Suprapubic skin (tissue), 4 donors: ENCODE measurements at places on chromosomes 5 and 9.

DNA sequence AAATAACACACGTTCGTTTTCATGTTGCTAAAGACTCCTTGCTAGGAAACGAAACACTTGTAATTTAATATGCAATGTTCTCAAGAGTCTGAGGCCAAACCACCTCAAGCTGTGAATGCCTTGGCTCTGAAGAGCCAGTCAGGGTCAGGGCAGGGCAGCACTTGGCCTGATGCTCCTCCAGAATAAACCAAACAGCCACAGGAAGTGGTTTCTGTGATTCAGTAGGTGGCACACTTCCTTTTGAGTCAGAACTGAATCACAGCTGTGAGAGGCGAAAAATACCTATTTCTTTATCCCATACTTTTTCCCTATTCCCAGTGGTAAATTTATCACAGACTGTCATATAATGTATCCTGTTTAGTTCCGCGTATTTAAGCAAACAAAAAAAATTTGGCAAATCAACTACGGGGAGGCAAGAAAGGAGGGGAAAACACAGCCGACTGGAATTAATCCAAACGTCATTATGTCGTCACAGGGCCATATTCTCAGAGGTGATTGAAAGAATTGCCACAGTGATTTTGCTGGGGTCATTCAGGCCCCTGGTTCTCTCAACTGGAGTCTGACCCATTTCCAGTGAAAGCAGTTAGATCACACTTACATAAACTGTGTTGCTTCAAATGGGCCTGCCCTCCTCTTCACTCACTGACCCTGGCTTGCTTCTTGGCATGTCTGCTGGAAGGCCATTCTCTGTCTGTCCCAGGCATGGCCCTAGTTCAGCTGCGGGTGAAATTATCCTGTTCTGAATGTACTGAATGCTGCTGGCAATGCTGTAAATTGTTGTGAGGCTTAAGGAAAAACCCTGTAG is 71.2 kb downstream of the ARRDC3 start:
- peak; percentile 87 for DNase-seq

GRCh38 chr5:1188464-1188863 is 12.9 kb upstream of the SLC6A19 start:
- DNase-seq: no peak

DNA sequence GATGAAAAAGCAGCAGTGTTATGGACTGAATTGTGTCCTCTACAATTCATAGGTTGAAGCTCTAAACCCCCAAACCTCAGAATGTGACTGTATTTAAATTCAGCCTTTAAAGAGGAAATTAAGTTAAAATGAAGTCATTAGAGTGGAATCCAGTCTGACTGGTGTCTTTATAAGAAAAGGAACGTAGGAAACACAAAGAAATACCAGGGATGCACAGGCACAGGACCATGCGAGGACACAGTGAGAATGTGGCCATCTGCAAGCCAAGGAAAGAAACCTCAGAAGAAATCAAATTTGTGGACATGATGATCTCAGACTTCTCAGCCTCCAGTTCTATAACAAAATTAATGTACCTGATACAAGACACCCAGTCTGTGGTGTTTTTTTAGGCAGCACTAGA is 971.2 kb upstream of the CDH9 start:
- no peak for DNase-seq

DNA sequence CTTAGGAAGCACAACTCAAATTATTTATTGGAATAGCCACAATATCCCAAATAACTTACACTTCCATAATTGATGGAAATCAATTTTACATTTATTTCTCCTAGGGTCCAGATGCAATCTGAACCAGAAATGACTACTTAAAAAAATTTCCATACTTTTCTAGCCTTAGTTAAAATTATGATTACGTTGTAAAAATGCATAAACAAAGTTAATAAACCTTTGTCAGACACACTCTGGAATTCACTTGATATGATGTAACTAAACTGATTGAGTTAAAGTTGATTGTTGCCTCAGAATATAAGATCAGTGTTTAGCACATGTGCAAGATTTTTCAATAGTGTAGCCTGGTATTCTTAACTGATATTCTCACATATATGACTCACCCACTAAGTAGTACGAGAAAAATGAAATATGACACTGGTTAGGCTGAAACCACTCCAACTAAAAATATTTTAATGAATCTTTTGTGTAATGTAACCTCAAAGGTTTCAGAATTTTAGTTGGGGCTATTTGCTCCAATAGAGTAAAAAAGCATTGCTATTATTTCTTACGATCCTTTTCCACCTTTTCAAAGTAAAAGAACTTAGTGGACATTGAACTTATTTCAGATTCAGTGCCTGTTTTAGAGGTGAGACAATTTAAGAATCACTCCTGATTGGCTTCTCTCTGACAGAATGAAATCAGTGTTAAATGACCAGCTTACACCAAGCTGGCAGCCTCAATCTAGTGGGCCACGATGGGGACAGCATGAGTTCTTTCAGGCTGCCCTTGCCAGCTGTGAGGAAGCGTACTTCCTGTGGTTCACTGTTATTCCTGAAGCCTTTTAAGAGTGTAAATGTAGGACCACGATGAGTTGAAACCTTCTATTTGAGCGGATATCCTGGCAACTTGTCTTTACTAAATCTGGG is 277.2 kb upstream of the CDH9 start:
- DNase-seq: no peak

DNA sequence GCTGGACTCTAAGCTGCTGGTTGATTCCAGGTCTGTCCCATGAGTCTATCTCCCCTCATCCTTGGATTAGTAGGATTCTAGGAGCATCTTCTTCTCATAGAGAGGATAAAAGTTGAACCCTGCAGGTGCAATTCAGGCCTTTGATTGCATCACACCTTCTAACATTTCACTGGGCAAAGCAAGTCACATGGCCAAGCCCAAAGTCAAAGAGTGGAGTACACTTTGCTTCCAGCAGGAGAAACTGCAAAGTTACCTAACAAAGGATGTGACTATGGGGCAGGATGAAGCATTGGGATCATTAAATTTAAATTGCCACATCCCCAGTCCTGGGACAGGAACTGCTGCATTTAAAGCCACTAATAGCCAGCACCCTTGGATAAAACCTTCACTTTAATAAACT is 51.0 kb upstream of the EGFLAM start:
- DNase-seq: no peak

DNA sequence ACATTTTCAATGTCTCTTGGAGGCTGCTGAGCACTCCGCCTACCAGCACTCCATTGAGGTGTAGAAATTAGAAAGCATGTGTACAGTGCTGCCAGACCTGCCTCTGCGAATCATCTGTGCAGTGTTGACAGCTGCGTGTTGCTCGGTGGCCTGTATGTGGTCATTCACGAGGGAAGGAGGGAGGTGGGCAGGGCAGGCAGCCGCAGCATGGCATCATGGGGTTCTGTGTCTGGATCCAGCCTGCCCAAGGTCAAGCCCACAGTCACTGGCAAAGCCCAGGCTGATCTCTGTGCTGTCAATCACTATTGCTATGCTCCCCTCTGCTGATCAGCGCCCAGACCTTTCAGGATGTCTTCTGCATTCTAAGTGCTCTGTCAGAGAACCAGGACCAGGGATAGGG is 8.0 kb upstream of the PDZD2 start:
- no peak for DNase-seq

DNA sequence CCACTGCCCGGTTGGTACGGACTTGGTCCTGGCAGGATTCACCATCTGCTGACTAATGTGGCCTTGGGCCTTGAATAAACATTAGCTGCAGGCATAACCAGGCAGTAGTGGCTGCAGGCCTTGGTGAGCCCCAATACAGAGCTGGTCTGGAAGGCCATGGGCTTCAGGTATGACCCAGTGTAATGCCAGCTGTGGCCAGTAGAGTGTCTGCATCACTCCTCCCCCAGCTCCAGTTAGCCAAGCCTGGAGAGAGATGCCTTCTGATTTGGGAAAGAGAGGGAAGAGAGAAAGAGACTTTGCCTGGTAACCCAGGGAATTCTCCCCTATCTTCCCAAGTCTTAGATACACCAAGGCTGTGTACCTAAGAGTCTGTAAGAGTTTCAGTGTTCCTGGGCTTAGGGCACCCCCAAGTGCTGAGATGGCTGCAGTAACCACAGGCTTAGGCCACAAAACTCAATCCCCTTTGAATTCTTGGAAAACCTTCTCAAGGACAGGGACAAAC is 5.6 kb upstream of the C5 start:
- no peak for DNase-seq

DNA sequence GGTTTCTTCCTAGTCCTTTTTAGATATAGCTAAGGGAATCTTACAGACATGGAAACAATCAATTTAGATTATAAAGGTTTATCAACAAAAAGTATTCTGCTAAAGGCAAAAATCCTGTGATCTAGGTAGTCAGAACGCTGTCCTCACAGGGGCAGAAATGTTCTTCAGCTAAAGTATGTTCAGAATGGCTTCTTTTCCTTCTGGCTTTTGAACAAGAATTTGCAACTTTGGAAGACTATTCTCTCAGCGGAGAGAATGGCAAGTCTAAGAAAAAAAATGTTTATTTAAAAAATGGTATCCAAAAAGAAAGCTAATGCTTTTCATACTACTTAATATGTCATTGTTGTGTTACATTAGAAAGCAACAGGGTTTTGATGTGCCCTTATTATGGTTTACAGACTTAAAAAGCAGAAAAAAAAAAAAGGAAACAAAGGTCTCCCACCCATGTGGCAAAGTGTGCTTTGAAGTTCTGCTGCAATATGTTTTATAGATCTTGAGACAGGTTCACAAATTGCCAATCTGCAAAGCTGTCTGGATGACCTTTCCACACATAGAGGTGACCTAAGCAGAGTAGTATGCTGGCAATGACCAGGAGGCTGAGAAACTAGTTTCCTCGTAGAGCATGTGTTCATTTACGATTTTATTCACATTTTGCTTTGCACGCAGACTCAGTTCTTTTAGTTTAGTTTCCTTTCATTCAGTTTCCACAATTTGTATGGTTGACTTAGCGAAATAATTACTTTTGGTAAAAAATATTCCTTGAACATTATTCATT is 45.1 kb upstream of the PJA2 start:
- DNase-seq: no peak

DNA sequence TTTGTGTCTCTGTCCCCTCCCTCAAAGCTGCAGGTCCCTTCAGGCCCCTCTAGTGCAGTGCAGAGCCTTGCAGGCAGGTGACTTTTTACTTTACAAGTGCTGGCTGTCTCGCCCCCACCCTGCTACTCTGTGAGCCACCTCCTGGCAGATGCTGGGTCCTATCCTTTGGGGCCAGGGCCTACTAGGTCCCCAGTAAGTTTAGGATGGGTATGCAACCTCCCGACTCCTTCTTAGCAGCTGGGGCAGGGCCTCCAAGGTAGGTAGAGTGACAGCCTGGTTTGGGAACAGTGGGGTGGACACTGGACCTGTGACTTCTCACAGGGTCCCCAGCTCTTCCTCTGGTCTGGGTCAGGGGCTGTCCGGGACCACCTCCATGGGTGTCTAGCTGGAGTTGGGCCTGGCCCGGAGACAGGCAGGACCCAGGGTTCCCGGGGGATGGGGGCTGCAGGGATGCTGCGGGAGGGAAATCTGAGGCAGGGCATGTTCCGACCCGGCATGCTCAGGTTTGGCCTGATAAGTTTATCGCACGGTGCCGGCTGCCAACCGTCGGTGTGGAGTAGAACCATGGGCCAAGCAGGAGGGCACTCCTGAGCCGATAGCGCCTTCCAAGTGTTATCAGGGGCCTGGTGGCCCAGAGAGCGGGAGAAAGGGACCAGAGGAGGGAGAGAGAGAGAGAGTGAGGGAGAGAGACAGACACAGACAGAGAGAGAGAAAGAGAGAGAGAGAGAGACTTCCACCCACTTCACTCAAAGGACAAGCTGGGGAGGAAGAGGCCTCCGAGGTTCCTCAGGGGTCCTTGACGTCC is 20.5 kb downstream of the GFI1B start:
- DNase-seq: no peak

DNA sequence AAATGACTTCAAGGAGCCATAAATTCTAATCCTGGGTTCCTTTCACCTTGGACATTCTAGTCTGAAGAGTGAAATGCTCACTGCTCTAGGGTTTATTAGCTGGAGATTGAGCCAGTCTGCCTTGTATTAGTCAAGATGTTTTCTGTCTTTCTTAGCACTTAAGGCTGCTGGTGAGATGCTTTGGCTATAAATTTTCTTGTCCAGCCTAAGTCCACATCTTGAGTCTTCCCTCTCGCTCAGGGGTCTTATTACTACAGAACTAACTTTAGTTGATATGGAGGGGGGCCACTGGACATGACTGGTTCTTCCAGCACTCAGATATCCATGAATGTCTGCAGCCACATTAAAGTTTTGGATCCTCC is 316.4 kb downstream of the ARHGAP26 start:
- no peak for DNase-seq

DNA sequence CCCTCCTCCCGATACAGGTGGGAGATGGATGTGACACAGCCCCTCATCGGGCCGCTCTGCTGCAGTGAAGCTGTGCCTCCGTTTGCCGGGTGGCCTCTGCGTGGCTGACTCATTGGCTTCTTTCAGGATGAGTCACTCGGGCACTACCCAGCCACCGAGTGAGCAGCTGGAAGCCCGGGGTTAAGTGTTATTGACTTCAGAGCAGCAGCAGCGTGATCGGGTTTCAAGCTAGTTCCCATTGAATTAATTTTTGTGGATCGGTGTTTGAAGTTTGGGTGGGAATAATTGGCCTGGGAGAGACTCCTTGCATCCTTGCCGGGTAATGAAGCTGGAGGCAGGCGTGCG is 266.4 kb upstream of the IRX4 start:
- DNase-seq: no peak

- no peak for DNase-seq
Observed at GRCh38 chr5:96997265-96997859, 61.5 kb downstream of the LNPEP start.

DNA sequence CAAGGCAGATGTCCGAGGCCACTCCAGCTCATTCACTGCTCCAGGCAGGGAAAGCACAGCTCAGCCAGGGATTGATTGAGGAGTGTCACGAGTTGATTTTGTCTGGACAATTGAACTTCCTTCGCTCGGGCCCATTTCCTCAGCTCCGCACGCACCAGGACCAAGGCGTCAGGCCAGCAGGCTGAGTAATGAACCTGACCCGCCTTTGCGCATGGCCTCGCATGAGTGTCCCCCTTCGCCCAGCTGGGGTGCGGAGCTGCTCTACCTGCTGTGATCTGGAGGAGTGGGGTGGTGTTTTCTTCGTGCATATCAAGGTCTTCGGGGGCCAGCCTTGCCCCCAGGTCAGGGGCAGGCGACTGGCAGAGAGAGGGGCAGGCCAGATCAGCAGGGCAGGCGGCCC is 44.0 kb downstream of the VAV2 start:
- no peak for DNase-seq
